ENCODE measurements at places on chromosomes 6 and 20.

- DNase-seq, result no peak
Measured at GRCh38 chr6:47348316-47348863, 38.7 kb upstream of the TNFRSF21 start.

GRCh38 chr6:168411793-168412192 lies 29.2 kb upstream of the SMOC2 start:
- no peak for DNase-seq

DNA sequence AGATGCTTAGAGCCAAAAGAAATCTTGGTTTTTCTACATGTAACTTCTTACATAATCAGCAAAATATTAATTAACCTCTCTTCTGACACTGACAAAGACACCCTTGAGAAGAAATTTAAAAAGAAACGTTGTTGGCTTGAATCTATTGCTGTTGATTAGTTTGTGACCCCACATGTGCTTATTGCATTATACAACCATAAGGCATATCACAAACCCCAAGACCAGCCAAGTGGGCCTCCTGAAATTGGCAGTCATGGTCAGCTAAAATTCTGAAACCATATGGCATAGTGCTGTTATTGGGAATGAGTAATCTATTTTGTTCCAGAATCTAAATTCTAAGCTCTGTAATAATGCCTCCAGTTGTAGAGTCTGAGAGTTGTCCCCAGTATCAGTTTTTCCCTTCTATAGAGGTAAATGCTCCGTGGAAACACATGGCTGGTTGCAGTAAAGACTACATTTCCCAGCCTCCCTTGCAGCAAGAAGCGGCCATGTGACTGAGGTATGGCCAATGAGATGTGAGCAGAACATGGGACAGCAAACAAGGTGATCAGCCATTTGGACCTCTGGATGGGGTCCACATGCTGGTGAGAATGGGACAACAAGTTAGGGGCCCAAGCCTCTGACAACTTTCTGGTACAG lies 42.3 kb upstream of the PTPN1 start:
- no peak for DNase-seq

DNA sequence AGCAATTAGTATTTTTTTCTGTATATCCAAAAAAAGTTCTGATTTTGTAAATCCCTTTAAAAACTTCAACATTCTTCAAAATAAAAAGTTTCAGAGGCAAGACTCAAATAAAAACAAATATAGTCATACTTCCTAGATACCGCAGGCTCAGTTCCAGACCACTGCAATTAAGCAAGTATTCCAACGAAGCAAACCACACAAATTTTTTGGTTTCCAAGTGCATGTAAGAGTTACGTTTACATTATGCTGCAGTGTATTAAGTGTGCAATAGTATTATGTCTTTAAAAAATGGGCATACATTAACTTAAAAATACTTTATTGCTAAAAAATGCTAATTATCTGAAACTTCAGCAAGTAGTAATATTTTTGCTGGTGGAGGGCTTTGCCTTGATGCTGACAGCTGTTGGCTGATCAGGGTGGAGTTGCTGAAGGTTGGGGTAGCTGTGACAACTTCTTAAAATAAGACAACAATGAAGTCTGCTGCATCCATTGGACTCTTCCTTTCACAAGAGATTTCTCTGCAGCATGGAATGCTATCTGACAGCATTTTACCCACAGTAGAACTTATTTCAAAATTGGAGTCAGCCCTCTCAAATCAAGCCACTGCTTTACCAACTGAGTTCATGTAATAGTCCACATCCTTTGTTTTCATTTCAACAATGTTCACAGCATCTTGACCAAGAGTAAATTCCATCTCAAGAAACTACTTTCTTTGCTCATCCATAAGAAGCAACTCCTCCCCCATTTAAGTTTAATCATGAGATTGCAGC lies 46.0 kb downstream of the PHIP start:
- DNase-seq, result no peak

- DNase-seq, result no peak
Measured at GRCh38 chr20:23008667-23009066, 26.4 kb upstream of the SSTR4 start.
